ENCODE measurements at places on chromosomes 6 and 20. TPM values are rescaled to one million over a fixed set of nuclear protein-coding genes. Genes with fewer than 3 reads are reported as not detected.

DNA sequence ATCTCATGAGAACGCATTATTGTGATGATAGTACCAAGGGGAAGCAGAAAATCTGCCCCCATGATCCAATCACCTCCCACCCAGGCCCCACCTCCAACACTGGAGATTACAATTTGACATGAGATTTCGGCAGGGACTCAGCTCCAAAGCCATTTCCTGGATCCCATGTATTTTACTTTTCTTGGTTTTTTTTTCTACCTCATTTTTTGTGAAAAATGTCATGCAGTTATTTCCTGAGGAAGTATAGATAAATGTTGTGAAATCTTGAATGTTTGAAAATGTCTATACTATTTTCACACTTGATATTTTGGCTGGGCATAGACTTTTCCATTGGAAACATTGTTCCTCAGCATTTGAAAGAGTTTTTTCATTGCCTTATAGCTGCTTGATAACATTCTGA is 9.1 kb upstream of the BRPF3 start:
- H3K4me1 ChIP-seq, result no peaks in the 10 kb centered on the region
- peaks cover 4% of the 10 kb centered on the region for H3K36me3 ChIP-seq
- no peak overlapping the region for H3K27ac ChIP-seq

DNA sequence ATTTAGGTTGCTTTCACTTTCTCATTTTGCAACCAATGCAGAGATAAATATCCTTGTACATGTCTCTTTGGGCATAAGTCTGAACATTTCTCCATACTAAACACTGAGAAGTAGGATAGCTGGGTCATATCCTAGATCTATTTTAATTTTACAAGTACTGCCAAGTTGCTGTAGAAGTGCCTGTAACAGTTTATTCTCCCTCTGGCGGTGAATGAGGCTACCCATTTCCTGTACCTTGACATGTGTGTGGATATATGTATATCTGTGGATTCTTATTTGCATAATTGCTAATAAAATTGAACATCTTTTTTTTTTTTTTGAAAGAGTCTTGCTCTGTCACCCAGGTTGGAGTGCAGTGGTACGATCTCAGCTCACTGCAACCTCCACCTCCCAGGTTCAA is 48.0 kb upstream of the PNRC1 start:
- H3K4me3 ChIP-seq, result no peak overlapping the region
- H3K4me1 ChIP-seq, result no peaks in the 10 kb centered on the region
- no peak overlapping the region for H3K27ac ChIP-seq
- H3K27me3 ChIP-seq, result no peaks in the 10 kb centered on the region
- peaks cover under 1% of the 10 kb centered on the region for H3K36me3 ChIP-seq

The POU3F2 gene
- not detected for total RNA-seq

GRCh38 chr6:168206186-168206585 is 113.4 kb downstream of the DACT2 start:
- no peaks in the 10 kb centered on the region for H3K36me3 ChIP-seq
- no peak overlapping the region for H3K4me3 ChIP-seq
- peaks cover 3% of the 10 kb centered on the region for H3K27me3 ChIP-seq
- no peaks in the 10 kb centered on the region for H3K4me1 ChIP-seq
- no peak for DNase-seq

DNA sequence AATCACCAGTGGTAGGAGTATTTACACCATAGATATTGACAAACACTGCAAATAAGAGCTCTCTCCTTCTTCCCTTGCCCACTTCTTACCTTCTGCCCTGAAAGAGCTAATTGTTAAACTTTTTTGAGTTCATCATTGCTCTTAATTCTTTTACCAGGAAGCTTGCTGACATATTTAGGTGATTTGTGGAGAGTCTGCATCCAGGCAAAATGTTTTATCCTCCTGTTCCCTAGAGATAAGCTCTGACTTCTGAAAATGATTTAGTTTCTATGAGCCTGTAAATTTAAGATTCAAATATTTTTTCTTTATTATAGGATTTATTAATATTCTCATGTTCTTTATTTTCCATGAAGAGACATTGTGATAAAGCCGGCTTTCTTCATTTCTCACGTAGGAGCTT is 81.5 kb downstream of the ADGRB3 start:
- H3K27ac ChIP-seq, result no peak overlapping the region
- no peak overlapping the region for H3K4me3 ChIP-seq
- H3K4me1 ChIP-seq, result no peaks in the 10 kb centered on the region
- DNase-seq, result no peak

DNA sequence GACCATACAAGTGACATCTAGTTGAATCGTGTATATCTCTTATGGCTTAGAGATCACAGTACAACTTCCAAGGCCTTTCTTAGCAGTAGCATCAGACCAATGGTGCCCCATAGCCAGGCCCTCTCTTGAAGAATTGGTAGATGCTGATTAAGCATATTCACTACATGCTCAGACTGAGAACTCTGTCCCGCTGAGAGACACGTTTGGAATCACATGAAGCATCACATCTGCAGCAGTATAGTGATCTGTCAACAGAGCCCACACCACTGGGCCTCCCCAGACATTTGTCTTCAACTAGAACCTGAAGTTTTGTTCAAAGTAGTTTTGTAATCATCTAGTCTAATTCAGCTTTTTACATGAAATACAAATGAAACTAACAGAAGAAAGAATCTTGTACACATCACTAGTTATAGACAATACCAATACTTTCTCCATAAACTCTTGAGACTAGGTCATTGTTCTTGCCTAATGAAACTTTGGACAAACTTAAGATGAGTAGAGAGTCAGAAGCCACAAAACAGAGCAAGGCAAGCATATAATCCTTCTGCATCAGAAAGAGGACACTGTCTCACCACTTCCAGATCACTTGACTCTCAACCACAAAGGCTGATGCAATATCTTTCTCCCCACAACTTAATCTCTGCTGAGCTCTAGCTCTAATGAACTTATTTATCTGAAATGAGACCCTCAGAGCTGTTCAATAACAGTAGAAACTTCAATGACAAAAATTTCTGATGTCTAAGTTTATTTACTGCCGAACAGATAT is 182.7 kb downstream of the TBX18 start:
- DNase-seq, result no peak
- H3K27me3 ChIP-seq, result no peaks in the 10 kb centered on the region
- no peaks in the 10 kb centered on the region for H3K4me1 ChIP-seq
- H3K4me3 ChIP-seq, result no peak overlapping the region
- no peaks in the 10 kb centered on the region for H3K36me3 ChIP-seq
- no peak overlapping the region for H3K27ac ChIP-seq

The MUC21 gene
- not detected for total RNA-seq

GRCh38 chr6:47276377-47276776 is 33.3 kb downstream of the TNFRSF21 start:
- H3K4me1 ChIP-seq, result no peaks in the 10 kb centered on the region
- H3K27me3 ChIP-seq, result no peaks in the 10 kb centered on the region
- no peak overlapping the region for H3K27ac ChIP-seq
- no peak for DNase-seq
- H3K4me3 ChIP-seq, result no peak overlapping the region
- no peaks in the 10 kb centered on the region for H3K36me3 ChIP-seq

DNA sequence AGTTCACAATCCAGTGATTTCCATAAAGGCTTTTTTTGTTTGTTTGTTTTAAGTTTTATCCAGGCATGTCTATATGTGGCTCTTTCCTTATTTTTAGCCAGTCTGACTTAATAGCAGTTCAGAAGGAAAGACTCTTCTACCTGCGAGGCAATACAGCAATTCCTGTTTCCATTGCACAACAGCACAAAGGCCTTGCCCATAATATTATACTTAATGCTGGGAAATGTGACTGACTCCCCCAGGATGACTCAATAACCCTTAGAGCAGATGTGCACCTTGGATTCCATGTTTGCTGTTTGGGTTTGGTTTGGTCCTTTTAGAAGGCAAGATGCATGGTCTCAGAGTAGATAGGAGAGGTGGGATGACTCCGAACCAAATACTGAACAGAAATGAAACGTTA is 184.1 kb downstream of the MTFR2 start:
- no peaks in the 10 kb centered on the region for H3K27me3 ChIP-seq
- no peak for DNase-seq
- H3K27ac ChIP-seq, result no peak overlapping the region
- no peak overlapping the region for H3K4me3 ChIP-seq

The KCNK16 gene
- not detected for total RNA-seq

The DEFB132 gene
- not detected for total RNA-seq

DNA sequence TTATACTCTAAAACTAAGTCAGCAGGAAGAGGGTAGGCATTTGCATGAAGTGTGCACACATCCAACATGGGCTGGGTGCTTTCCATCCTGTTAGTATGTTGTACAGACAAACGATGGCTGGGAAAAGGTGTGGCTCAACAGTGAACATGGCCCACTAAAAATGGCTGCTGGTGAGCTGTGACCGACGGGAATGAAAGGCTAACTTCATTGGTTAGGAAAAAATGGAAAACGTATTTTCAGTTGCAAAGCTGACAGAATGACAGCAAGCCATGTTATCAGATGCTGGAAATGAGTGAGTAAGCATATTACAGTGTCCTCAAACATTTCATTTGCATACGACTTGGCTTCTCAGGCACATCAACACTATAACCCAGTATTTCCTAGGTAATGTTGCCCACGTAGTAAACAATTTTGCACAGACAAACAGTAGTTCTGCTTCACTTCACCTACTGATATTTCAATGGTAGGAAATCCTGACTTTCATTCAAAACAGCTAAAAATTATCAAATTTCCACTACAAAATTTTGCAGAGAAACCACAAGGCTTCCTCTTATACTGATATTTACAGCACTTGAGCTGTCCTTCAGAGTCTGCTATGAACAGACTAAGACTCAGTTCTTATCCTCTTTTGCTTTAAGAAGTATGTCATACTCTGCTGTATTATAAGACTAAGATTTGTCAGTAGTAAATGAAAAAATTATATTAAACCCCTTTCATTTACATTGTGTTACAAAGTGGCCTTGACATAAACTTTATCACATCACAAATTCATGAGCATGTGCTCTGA is 98.9 kb downstream of the IRF4 start:
- peak overlapping the region; percentile 100 for H3K27ac ChIP-seq
- peaks cover 92% of the 10 kb centered on the region for H3K4me1 ChIP-seq
- peak overlapping the region; percentile 62 for H3K4me3 ChIP-seq
- H3K36me3 ChIP-seq, result peaks cover 63% of the 10 kb centered on the region
- no peaks in the 10 kb centered on the region for H3K27me3 ChIP-seq

Data from activated CD4-positive, alpha-beta memory T cell treated with anti-CD3 and anti-CD28 coated beads for 36 hours (primary cell).